Activated CD4-positive, CD25-positive, alpha-beta regulatory T cell treated with anti-CD3 and anti-CD28 coated beads, Interleukin-2, amount 50 U/mL, for 16 hours (primary cell): ENCODE measurements at places on chromosomes 1 and 21.
A peak's percentile ranks its signal among the peaks of the same experiment; 100 is the strongest.

DNA sequence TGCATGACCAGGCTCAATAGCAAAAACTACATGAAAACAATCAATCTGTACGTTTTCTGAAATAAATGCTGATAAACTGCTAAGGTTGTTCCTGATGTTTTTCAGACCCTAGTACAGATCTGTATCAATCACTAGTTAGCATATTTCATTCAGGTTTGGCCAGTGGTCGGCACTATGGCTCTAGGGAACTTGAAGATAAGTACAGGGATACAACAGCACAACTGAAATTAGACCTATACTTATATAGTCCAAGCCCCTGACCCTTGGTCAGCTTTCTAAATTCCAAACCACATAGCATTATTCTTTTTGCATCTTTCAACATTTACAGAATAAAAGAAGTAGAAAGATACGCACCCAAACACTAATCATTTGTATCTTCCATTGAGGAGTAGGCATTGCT, 142.7 kb downstream of the PLPPR4 start:
- no peak for DNase-seq

- DNase-seq, result peak; percentile 23
These were observed 19.8 kb upstream of the MUTYH start for GRCh38 chr1:45359882-45360513.

DNA sequence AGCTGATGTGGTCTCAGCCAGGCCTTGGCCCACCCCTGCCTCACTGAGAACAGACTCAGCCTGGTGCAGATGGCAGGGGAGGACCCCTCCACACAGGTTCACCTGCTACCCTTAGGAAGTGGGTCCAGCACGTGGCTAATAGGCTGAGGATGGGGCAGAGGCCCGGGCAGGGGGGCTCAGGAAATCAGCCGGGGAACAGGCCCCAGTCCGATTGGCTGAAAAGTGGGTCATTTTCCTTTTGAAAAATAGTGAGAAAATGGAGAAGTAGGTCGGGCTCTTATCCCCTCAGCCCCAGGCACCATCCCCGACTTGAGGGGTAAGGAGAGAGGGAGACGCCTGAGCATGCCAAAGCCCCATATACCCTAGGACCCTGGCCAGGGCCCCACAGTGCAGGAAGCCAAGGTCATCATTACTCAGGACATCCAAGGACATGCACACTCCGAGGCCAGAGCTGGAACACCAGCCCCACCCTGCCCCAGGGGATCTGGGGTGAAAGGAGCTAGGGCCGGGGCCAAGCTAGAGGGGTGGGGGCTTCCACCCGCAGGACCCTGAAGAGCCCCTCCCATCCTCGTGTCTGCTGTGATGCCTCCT, 11.0 kb downstream of the DLGAP3 start:
- DNase-seq, result no peak

GRCh38 chr1:7219031-7219430, 433.8 kb downstream of the CAMTA1 start:
- no peak for DNase-seq

DNA sequence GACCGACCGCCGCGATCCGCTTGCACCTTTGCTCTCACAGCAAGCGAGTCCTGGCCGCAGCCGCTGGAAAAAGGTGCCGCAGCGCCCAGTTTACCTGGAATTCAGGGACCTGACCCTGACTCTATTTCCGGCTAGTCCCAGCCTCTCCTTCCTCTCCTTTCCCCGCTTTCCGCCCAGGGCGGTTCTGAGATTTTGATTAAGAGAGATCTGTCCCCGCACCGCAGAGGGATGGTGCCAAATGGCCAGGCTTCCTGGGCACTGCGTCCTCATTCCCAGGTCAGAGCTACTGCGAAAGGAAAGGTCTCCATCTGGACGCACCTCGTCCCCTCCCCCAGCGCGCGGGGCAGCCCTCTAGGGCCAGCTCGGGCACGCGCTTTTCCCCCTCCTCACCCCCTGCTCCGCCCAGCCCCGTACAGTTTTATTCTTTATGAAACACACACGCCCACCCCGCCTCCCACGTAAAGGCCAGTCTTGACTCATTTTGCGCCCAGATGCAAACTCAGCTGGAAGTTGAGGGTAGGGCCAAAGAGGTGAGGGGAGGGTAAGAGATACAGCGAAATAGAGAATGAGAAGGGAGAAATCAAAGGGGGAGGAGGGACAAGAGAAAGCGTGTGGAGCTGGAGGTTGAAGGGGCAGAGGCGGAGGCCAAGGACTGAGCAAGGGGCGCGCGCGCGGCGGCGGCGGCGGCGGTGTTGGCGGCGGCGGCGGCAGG, 411.8 kb upstream of the ESRRG start:
- no peak for DNase-seq

DNA sequence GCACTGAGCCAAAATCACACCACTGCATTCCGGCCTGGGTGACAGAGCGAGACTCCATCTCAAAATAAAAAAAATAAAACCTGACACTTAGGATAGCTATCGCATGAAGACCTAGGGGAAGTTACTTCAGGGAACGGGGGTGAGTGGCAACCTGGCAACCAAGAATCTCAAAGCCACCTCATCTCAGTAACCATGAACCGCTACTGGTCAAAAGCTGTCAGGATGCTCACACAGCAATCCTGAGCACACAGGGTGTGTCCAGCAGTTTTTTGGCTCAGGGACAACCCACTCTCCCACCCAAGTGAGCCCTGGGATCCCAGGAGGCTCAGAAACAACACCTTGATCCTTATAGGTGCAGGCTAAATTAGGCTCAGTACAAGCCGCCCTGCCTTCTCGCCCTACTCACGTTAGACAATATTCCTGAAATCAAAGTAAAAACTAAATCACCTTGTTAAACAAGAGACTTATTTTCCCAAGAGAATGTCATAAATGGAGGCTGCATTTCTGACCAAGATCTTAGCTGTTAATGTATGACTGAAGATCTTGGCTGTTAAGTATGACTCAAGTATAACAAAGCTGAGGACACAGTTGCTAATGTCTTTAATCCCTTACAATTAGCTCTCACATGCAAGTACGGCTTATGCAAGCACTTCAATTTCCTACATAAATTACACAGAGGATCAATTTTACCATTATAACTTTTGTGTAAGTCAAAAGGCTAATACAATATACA, 48.3 kb upstream of the NADK start:
- DNase-seq, result no peak

DNA sequence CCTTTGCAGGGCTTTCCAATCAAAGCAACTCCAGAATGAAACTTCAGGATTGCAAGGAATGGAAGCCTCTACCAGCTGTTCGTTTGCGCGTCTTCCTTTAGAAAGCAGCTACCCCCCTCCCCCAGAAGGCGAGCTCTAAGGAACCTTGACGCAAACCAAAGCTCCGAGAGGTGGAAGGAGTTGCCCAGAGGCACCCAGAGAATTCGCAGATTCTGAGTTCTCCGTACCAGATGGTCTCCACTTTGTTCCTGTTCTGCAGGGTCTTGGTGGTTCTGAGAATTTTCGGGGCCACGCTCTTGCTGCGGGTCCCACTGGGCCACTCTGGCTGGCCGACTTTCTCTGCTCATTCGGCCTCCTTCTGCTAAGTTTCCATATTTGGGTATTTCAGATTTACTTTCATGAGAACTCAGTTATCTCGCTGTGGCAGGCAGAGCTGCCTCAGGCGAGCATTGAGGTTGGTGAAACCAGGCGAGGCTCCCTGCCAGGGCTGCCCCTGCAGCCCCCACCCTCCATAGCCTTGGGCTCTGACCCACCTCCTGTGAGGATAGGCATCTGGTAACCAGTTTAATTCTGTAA, 801 bp downstream of the TRAF5 start:
- DNase-seq, result no peak

DNA sequence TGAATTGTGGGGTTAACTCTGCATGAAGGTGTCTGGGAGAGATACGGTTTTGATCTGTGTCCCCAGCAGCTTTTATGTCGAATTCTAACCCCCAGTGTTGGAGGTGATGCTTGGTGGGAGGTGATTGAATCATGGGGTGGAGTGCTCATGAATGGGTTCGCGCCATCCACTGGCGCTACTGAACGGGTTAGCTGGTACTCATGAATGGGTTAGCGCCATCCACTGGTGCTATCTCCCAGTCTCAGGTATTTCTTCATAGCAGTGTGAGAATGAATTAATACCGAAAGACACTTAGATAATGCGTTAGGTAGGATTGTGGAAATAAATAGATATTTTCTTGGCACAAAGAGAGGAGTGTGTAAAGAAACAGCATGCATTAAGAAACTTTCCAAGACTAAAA, 32.9 kb upstream of the CLDN8 start:
- DNase-seq, result no peak

DNA sequence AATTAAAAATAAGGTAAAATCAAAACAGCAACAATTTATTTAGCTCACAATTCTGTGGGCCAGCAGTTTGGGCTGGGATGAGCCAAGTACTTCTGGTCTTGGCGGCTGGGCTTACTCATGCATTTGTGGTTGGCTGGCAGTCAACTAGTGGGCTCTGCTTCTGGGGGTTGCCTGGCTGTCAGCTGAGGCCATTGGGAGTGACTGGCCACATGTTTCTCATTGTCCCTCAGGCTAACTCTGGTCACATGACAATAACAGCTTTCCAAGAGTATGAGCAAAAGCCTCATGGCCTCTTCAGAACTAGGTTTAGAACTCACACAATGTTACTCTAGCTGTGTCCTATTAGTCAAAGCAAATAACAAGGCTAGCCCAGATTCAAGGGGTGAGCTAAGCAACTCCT, 15.6 kb upstream of the CHIA start:
- no peak for DNase-seq

- DNase-seq, result no peak
These were observed 17.4 kb downstream of the IGSF21 start for GRCh38 chr1:18124977-18125376.

GRCh38 chr1:190563230-190563629, 85.6 kb upstream of the BRINP3 start:
- DNase-seq, result no peak

- DNase-seq, result no peak
These were observed 42.4 kb upstream of the ROR1 start for GRCh38 chr1:63731117-63732043.

DNA sequence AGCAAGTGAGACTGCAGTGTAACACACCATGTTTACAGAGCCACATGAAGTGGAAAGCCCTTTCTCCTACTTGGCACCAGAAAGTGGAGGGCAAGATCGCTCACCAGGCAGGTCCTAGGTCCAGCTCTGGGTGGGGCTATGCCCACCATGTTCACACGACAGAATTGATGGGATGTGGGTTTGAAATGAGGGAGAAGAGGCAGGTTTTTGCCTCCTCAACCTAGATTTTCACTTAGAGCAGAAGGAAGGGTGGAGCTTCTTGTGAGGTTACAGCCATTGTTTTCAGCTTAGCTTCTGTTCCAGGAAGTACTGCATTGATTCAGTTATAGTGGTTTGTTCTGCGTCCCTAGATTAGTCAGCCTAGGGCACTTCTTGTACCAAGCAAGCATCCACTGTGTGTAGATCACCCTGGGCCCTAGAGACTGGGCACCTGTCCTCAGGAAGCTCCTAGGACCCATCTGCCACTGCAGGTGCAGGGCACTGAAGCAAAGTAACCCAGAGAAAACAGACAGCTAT, 2.3 kb downstream of the CD53 start:
- DNase-seq, result peak; percentile 33

GRCh38 chr1:208413006-208413405, 168.8 kb upstream of the PLXNA2 start:
- no peak for DNase-seq

GRCh38 chr1:40226192-40226591, 21.5 kb upstream of the TMCO2 start:
- DNase-seq, result no peak

DNA sequence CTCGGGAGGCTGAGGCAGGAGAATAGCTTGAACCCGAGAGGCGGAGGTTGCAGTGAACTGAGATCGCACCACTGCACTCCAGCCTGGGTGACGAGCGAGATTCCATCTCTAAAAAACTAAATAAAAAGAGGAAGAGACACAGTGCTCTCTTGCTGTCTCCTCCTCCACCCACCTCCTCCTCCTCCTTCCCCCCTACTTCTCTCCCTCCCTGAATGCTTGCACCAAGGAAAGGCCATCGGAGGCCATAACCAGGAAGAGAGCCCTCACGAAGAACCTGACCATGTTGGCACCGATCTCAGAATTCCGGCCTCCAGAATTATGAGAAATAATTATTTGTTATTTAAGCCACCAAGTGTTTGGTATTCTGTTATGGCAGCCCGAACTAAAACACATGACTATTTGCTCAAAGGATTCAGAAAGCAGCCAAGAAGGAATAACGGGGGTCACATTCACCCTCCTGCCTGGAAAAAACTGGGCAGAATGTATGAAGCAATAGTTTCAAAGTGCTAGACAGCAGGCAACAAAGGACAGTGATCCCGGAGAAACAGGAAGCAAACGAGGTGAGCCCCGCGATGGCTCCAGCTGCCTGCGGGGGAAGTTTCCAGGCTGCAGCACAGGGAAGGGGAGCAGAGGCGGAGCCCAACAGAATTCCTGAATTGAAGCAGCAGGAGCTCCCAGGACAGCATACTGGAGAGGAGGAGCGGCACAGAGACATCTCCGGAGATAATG, 35.8 kb downstream of the LDLRAD1 start:
- no peak for DNase-seq

- no peak for DNase-seq
These were observed 28.5 kb upstream of the CASZ1 start for GRCh38 chr1:10824821-10825540.

DNA sequence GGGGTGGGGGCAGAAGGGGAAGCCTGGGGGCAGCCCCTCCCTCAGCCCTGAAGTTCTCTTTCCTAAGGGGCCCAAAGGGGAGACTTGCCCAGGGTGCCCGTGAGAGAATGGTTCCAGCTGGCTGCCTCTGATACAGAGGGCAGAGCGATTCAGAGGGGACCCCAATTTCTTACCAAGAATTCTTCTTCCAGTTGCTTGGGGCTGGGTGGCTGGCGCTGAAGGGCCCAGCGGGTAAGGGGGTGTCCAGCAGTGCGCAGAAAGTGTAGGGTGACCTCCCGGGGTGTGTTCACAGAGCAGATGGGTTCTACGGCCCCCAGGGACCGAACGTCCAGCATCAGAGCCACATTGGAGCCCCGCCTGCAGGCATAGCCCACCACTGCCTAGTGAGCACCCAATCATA, 2.5 kb downstream of the PTPN7 start:
- no peak for DNase-seq

DNA sequence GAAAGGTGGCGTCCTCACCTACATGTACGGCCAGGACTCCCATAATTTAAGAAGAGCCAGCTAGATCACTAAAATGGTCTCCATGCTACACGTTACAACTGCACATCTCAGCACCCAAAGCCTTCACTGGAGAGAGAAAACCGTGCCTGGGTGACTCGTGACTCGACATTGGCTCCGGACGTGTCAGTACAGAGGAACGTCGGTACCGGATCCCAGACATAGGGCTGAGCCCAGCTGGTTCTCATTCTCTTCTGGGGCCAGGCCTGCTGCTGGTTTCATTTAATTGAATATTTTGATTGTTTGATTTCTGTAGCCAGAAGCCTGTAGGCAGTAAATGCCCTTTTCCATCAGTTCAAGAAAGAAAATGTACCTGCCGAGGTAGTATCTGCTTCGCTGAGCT, 93.1 kb downstream of the HHIPL2 start:
- no peak for DNase-seq
